ENCODE measurements at places on chromosomes 1 and 21.
A peak's percentile ranks its signal among the peaks of the same experiment; 100 is the strongest.

DNA sequence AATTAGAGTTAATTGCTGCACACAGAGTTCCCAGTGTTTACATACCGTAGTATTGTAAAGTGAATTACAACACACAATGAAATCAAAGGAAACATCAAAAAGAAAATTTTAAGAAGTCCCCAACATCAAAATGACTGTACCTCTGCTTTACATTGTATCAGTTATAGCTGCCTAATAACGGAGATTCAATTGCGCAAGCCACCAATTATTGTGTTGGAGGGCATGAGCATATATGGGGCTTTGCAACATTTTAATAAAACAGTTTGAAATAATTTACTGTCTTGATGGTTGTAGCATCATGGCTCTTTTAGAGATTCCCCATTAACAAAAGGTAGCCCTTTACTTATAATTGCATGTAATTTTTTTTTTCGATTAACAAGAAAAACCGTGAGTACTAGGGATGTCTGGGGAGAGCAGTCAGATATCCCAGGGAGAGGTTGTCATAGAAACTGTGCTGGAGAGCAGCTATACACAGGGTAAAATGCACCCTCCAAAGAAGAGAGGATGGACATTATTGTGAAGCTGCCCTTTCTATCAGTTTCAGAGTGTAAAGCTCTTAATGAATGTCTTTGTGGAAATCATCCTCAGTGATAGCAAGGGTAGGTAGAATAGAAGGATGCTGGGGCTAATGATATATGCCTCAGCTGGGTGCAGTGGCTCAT, 55.9 kb upstream of the BTG3 start:
- no peak for DNase-seq

GRCh38 chr1:212607913-212608391, 609 bp upstream of the ATF3 start:
- no peak for DNase-seq

- no peak for DNase-seq
Observed at GRCh38 chr1:151371370-151372057, 991 bp downstream of the SELENBP1 start.

- DNase-seq: no peak
Observed at GRCh38 chr1:233859446-233859845, 45.0 kb upstream of the SLC35F3 start.

GRCh38 chr1:170881268-170882265, 53.8 kb upstream of the MROH9 start:
- no peak for DNase-seq

- DNase-seq: peak; percentile 2
Observed at GRCh38 chr1:110370827-110371226, 20.0 kb downstream of the SLC16A4 start.

DNA sequence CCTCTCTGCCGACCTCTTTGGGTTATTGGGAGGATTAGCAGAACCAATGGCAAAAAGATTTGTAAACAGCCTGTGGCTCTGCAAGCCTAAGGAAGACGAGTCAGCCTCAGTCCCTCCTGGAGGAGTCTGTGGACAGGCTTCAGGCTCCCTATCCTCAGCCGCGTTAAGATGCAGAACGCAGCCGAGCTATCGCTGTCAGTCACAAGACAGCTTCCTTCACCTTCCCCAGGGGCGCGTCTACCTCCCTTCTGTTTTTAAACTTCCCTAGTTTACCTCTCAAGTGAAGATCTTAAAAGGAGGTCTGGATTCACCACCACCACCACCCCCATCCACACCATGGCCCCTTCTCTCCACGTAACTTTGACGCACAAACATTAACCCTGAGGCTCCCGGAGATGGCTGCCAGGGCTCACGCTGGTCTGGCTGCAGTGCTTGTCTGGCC, 738 bp downstream of the CAMK1G start:
- no peak for DNase-seq

Data from stimulated activated CD4-positive, alpha-beta T cell treated with anti-CD3 and anti-CD28 coated beads, Interleukin-12 subunit alpha, Interleukin-12 subunit beta, amount 100 ng/mL, for 24 hours (primary cell).